Mesenteric fat pad (tissue), 1 donor: ENCODE measurements at places on chromosomes 3 and 15. TPM values are rescaled to one million over a fixed set of nuclear protein-coding genes. Genes with fewer than 3 reads are reported as not detected.

GRCh38 chr15:91444656-91445055 is 344.6 kb downstream of the SV2B start:
- DNase-seq = no peak

Gene HLTF
- total RNA-seq = 20.2 TPM

DNA sequence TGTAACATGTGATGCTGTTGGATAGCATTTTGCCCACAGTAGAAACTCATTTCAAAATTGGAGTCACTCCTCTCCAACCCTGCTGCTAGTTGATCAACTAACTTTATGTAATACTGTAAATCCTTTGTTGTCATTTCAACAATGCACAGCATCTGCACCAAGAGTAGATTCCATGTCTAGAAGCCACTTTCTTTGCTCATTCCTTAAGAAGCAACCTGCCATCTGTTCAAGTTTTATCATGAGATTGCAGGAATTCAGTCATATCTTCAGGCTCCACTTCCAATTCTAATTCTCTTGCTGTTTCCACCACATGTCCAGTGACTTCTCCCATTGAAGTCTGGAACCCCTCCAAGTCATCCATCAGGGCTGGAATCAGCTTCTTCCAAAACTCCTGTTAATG is 42.9 kb downstream of the AKAP13 start:
- DNase-seq = no peak

GRCh38 chr15:32956006-32956405 is 238.2 kb downstream of the GREM1 start:
- DNase-seq = no peak

- DNase-seq = no peak
These were observed 27.7 kb downstream of the HES1 start for GRCh38 chr3:194163697-194164096.

DNA sequence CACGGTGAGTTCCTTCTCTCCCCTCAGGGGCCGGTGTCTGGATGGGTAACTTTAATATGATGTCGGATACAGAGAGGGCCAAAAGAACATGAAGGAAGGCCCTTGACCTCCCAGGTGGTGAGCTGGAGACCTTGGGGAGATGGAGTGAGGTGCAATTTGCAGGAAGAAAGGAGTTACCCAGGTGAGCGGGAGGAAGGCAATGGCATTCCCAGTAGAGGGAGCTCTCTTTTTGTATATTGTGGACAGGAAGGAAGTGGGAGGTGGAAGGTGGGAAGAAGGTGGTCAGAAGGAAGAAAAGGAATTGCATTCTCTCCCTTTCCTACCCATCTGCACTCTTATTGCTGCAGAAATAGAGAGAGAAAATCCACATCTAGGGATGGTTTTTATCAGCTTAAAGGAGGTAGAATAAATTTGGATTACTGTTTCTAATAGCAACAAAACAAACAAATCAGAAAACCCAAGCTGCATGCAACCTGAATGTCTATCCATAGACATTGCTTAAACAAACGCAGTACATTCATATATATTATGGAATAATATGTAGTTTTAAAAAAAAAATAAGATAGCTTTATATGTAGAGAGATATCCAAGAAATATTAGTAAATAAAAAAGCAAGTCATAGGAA is 169.0 kb upstream of the TSC22D2 start:
- DNase-seq = no peak

GRCh38 chr3:191340966-191341365 is 10.6 kb upstream of the UTS2B start:
- no peak for DNase-seq

GRCh38 chr15:81087694-81088093 is 46.4 kb upstream of the CFAP161 start:
- no peak for DNase-seq
